ENCODE measurements at places on chromosomes 7 and 10.

GRCh38 chr7:25860275-25861163 is 291.5 kb upstream of the NFE2L3 start:
- DNase-seq: no peak

DNA sequence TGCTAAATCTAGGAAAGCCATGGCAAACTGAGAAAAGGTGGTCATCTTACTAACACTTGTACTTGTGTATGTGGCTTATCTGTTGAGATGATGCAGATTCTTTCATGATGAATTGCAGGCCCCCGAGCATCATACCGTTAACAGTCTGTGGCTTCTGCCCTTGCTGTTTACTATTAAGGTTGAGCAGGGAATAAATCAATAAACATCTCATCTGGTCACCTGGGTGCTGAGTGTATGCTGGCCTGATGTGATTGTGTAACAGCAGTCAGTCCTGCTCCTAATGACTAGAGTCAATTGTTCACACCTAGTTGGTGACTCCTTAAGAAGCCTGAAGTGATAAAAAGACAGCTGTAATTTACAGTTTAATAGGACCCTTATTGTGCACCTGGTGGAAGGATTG is 8.3 kb upstream of the GNAT3 start:
- peak; percentile 47 for DNase-seq

DNA sequence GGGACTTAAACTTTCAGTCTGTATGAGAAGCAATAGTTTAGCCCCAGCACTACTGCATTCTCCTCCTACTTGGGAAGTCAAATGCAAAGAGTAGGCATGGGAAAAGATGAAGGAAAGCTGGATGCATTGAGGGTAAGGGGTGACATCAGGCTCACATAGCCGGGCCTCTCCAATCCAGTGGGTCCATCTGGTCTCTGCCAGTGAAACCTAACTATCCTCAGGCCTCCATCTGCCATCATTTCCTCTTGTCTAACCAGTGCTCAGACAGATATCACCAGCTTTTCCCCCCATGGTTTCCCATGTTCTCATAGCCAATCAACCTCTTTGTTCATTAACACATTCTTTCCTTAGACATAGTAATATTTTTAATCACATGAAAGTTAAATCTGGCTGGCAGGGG is 118.3 kb downstream of the DGKI start:
- no peak for DNase-seq

GRCh38 chr7:73606801-73607691 is 17.3 kb downstream of the MLXIPL start:
- no peak for DNase-seq

GRCh38 chr10:32377458-32378259 is 30.7 kb upstream of the EPC1 start:
- DNase-seq: peak; percentile 51

- no peak for DNase-seq
These were observed 192.2 kb upstream of the LRGUK start for GRCh38 chr7:133934977-133935330.

Data from renal cortical epithelial cell (primary cell).